8988T (cell line): ENCODE measurements at places on chromosomes 16 and 17.

DNA sequence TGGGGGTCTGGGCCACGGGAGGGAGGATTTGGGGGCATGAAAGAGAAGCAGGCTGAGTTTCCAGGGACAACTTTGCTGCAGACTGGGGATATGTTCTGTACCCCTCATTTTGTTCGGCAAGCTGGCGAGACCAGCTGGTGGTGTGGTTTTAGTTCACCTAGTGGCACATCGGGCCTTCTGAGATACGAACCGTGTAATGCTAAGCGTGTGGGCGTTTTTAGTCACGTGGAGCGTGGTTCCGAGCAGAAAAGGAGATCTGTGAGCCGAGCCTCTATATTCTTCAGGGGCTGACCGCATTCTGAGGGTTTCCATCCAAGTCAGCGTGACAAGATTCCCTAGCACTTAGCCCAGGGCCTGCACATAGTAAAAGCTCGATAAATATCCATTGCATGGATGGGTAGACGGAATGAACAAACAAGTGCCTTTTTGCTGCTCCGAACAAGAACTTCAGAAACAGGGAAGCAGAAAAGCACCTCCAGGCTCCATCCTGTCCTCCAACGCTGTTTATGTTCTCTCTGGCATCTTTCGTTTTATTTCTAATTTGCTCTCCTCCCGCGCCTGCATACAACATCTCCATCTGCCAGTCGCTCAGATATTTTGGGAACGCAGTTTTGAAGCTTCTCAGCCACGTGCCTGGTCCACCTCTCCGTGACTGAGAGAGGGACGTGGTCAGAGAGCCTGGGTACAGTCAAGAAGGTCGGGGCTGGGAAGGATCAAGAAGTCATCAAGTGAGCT is 5.8 kb downstream of the SYT17 start:
- no peak for DNase-seq

DNA sequence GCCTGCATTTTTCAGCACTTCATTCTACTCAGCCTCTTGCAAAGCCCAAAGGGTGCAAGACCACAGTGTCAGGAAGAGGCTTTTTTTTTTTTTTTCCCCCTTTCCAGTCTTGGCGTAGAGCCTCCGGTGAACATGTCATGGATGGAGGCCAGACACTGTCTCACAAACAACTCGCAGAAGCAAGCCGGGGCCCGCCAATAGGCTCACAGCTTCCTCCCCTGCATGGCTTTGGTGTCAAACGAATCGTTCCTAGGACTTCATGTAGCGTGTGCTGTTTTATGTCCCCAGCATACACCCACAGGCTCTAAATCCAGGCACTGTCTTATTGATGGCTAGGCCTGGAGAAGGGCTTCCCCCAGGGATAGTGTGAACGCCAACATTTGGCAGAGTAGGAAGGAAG is 457.7 kb upstream of the MAF start:
- no peak for DNase-seq

DNA sequence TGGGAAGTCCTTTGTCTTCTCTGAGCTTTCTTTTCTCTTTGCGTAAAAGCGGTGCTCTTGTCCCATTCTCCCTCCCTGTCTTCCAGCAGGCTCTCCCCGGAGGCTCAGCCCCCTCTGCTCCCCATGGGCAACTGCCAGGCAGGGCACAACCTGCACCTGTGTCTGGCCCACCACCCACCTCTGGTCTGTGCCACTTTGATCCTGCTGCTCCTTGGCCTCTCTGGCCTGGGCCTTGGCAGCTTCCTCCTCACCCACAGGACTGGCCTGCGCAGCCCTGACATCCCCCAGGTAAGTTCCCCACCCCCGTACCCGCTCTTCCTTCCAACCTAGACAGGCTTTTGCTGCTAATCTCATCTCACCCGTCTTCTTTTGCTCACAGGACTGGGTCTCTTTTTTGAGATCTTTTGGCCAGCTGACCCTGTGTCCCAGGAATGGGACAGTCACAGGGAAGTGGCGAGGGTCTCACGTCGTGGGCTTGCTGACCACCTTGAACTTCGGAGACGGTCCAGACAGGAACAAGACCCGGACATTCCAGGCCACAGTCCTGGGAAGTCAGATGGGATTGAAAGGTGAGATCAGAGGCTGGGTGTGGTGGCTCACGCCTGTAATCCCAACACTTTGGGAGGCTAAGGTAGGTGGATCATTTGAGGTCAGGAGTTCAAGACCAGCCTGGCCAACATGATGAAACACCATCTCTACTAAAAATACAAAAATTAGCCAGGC is 1.3 kb downstream of the TMEM219 start:
- DNase-seq = no peak

DNA sequence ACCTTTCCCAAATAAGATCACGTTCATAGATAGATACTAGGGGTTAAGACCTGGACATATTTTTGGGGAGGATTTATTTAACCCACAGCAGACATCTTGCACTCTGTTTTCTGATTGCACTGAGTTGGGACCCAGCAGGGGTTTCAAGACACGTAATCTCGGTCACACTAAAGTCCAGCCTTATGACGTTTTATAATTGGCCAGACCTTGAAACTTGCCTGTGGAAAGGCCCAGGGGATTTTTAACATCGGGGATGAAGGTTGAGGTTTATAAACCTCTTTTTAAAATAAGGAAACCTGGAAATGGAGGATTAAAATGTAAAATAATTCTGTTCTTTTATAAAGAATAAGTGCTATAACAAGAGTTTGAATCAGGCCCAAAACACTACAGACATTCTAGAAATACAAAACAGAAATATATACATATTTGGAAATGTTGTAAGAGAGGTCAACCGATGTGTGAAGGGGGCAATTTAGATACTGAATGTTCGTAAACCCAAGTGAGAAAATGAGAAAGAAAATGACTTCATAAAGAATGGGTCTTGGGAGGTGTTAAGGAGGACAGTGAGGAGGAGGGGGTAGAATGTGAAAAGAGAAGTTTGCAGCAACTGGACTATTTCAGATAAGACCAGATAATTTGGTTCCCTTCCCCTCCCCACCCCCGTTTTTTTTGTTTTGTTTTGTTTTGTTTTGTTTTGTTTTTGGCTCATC is 61.1 kb upstream of the NOL11 start:
- DNase-seq = no peak

DNA sequence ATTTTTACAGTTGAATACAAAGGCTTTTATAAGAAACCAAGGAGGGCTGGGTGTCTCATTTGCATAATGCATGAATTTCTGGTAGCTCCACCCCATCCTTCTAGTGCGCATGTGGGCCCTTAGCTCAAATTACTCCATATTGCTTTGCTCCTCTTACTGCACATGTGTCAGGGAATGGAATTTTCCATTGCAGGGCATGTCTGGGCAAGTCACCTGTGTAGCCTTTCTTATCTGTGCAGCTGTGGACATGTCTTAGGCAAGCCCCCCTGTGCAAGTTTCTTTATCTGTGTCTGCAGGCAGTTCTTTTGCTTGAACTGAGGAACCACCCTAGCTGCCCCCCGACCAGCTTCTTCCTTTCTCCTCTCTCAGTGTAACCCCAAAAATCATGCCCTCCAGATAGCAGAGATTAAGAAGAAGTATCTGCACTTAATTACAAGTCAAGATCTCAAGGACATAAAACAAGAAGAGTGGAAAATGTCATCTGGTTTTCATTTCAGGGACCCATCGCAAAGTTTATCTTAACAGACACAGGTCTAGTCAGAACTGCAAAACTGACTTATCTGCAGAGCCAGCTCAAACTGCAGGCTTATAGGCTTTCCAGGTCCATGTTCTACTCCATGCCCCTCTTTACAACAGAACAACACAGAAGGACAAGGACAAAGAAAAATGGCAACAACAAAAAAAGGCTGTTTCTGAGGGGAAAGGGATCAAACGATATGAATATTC is 137.9 kb upstream of the HS3ST4 start:
- no peak for DNase-seq

DNA sequence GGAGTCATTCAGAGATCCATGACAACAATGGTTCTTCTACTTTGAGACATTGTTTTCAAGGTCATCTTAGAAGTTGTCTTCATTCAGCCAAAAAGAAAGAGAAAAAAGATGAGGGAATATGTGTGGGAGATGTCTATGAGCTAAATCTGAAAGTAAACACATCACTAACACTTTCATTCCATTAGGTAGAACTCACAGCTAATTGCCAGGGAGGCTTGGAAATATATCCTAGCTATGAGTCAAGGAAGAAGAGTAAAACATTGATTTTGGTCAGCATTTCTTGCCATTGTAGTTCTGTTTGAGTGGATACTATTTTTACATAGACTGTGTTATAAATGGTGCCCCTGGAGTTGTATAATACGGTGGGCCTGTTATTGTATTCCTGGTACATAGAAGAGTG is 316.4 kb upstream of the MYOCD start:
- no peak for DNase-seq

GRCh38 chr17:78732354-78732753 is 49.7 kb downstream of the CYTH1 start:
- DNase-seq = no peak

GRCh38 chr17:31488264-31488981 is 96.9 kb downstream of the RAB11FIP4 start:
- no peak for DNase-seq

DNA sequence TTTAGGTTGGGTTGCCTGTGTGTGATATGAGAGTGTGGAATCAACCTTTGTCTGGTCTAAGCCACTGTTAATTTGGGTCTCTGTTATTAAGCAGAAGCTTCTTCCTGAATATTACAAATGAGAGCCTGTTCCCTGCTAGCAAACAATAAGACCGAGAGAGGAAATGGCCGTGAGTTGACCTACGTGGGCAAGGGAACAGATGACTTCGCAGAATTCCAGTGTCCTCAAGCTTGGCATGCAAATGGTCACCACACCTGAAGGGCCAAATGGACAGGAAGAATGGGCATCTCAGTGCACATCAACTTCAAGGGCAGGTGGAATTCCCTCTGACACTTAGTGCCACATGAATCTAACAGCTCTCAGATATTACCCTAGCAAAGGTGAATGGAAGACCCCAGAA is 250.8 kb upstream of the FOXF1 start:
- no peak for DNase-seq

- DNase-seq = no peak
These were observed 42.3 kb downstream of the IRX3 start for GRCh38 chr16:54244061-54244886.

GRCh38 chr16:73268366-73268993 is 220.6 kb upstream of the ZFHX3 start:
- DNase-seq = peak; percentile 32

DNA sequence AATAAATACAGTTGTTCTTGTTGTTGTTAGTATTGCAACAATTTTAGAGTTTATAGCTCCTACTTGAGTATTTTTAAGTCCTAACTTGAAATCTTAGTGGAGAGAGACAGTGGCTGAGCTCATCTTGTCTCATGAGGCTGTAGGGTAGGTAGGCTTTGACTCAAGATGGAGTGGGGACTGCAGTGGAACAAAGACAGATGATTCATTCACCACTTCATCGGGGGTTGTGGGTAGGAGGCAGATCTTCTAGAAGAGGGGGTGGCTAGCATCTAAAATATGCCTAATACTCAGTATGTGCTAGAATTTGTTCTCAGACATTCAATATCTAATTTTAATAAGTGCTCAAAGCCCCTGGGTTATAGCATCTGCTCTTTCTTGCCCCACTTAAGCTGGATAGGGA is 13.1 kb upstream of the MMD start:
- DNase-seq = no peak

DNA sequence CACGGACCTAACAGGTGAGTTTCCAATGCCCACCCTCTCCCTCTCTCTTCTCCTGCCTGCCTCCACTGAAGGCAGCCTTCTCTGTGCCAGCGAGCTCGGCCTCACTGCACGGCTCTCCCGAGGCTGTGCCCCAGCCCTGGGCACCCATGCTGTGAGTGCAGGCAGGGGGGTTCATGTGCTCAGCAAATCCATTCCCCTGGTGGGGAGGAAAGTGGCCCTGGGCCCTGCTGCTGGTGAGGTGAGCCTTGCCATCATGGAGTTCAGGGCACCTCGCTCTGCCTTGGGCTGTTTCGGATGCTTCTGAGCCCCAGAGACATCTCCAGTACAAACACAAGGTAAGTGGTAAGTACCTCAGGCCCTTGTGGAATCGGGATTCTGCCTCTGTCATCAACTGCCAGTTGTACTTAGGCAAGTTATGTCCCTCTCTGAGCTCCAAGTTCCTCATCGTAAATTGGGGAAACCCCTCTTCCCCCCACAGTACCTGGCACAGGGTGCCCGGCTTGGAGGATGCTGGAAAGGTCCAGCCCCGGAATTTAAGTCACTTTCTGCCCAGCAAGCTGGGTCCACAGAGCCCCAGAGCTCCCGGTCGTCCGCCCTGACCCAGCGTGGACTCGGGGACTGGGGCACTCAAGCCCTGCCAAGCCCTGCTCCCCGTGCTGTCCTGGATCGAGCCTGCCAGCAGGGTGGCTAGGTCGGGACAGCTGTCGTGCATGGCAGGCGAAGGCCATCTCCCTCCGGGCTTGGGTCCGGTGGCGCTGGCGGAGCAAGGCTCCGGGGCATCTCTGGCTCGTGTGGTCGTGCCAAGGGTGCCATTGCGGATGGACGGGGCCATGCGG is 684 bp upstream of the NUDT16L1 start:
- peak; percentile 26 for DNase-seq

GRCh38 chr16:30078744-30079143 is 3.0 kb downstream of the PPP4C start:
- DNase-seq = no peak

DNA sequence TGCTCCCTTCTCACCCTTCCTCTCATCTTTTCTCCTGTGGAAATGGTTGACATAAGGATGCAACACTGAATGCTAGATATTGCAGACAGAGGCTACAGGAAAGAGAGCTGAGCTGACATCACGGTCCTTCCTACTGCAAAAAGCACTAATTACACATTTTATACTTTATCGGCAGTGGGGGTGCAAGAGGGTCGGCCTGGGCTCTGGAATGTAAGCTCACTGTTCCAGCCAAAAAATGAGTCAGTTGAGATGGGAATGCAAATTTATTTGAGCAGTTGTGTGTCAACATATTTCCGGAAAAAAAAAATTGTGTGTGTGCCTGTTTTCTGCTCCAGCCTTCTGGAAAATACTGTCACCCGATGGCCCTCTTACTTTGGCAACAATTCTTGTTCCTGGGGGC is 14.1 kb upstream of the MRTFB start:
- DNase-seq = no peak

DNA sequence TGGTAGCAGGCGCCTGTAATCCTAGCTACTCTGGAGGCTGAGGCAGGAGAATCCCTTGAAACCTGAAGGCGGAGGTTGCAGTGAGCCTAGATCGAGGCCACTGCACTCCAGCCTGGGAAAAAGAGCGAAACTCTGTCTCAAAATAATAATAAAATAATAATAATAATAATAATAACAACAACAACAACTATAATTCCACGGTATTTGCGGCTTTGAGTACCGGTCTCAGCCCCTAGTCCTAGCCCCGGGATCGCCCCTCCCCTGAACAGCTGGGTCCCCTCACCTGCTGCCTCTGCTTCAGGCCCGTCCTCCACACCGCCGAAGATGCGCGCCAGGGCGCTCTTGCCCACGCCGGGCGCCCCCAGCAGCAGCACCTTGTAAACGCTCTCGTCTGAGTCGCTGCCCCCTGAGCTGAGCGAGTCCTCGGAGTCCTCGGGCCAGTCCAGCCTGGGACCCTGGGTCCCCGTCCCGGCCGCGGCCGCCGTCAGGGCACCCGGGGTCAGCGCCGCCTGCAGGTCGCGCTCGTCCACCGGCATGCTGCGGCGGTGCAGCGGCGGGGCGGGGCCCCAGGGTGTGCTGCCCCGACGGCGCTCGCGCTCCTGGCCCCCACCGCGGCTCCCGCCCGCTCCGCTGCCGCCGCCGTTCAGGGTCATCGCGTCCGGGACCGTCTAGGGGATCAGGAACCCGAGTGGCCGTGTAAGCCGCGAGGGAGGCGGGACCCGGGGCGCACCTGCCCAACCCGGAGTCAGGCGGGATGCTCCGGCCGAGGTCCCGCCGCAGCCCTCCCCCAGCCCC is 611 bp downstream of the RRAD start:
- DNase-seq = peak; percentile 95
